ENCODE measurements at places on chromosomes 2 and 18.

- DNase-seq, result no peak
Measured at GRCh38 chr2:136424112-136424511, 306.2 kb upstream of the CXCR4 start.

- no peak for DNase-seq
Measured at GRCh38 chr18:74268175-74268574, 23.6 kb downstream of the CYB5A start.

- no peak for DNase-seq
Measured at GRCh38 chr2:221997100-221997499, 301.7 kb downstream of the PAX3 start.

GRCh38 chr2:151238527-151239487 is 22.9 kb downstream of the RBM43 start:
- DNase-seq, result peak; percentile 53

GRCh38 chr2:240501531-240501991 is 56.2 kb downstream of the ANKMY1 start:
- no peak for DNase-seq

- DNase-seq, result peak; percentile 60
Measured at GRCh38 chr2:27715318-27716210, 51.9 kb downstream of the SLC4A1AP start.

DNA sequence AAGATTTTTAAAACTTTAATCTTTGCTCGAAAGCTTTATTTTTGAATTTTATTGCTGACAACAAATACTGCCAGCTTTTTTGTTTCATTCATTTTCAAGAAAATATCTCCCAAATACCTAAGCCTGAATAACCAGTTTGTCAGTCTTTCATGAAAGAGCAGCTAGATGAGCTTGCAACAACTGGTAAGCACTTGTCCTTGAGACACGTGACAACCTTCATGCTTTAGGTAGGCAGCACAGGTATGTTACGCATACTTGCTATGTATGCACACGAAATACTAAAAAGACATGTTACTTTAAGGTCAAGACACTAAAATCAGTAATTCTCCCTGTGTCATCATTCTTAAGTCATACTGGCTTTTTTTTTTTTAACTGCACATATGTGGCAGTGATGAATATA is 12.3 kb downstream of the CEBPZ start:
- DNase-seq, result no peak

DNA sequence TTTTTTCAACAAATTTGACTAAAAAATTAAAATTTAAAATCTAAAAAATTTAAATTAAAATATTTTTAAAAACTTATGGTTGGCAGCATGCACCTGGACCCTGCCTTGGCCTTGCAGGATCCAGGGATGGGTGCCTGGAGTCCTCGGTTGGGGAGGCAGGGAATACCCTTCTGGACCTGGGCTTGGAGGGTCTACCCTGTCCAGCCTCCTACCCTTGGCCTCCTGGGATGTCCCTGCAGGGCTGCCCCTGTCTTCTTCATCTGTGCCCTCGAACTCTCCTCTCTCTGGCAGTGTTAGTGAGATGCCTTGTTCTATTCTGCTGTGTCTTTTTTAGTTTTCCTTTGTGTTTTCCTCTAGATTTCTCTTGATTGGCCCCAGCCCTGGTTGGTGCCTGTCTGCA is 68.9 kb upstream of the HAAO start:
- DNase-seq, result no peak

- no peak for DNase-seq
Measured at GRCh38 chr2:11949732-11950523, 203.5 kb downstream of the LPIN1 start.

GRCh38 chr2:145022666-145023333 is 502.9 kb upstream of the ZEB2 start:
- DNase-seq, result no peak

DNA sequence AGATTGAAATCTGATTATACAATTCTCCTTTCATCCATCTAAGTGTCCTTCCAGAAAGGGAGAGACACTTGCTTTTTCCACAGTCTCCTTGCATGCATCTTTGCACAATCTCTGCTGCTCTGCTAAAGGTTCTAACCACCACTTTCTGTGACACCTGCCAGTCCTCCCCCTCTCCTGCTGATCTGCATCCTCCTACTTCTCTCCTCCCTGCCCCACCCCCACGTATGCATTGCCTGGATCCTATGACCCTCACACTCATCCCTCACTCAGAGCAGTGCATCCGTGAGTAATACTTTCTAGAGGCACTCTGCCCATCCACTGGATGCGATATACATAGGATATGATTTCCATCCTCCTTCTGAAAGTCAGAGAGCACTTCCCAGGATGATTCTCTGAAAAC is 27.7 kb upstream of the TRAPPC8 start:
- no peak for DNase-seq

DNA sequence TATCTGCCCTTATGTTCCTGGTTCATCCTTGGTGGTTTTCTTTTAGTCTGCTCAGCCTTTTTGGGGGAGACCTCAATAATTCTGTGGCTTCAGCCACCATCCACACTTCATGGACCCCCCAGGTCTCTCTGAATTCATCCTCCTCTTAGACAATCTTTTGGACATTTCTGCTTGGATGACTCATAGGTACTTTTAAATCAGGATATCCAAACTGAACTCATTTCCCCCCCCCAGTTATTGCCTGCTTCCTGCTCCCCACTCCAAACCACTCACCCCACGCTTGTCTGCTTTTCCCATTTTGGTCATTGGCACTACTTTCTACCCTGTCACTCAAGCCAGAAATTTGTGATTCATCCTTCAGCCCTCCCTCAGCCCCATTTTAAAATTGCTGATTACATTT is 78.5 kb downstream of the TANC1 start:
- DNase-seq, result no peak

- peak; percentile 22 for DNase-seq
Measured at GRCh38 chr18:44130376-44130942, 550.2 kb upstream of the SETBP1 start.

GRCh38 chr2:136653861-136654260 is 111.5 kb upstream of the THSD7B start:
- no peak for DNase-seq

DNA sequence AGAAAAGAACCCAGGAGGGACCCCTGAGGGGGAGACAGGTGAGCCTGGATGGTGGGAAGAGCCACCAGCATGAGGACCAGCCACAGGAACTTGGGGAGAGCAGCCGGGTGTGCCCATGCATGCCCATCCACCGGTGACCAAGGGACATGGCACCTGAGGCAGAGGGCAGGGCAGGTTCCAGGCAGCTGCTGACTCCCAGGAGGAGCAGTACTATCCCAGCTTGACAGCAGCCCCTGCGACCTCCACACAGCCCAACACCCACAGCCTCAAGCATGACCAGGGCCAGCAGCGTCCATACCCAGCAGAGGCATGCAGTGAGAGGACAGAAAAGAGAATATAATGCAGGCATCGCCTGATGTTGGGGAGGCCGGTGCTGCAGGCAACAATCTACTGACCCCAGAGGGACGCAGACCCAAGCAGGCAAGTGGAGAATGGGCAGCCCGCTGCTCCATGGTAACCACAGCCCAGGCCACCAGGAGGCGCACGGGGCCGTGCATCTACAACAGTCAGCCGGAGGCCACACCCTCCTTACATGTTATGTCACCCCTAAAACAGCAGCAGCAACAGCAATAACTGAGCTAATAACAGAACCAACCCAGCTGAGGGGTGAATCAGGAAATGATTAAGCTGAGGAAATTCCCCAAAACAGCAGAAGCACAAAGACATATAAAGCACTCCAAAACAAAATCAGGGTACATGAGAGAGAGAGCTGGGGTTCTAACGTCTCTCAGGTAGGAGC is 44.1 kb downstream of the ANKMY1 start:
- DNase-seq, result peak; percentile 91

GRCh38 chr2:67904966-67905365 is 157.8 kb downstream of the C1D start:
- DNase-seq, result no peak

- no peak for DNase-seq
Measured at GRCh38 chr2:172404824-172405223, 22.6 kb upstream of the ITGA6 start.

DNA sequence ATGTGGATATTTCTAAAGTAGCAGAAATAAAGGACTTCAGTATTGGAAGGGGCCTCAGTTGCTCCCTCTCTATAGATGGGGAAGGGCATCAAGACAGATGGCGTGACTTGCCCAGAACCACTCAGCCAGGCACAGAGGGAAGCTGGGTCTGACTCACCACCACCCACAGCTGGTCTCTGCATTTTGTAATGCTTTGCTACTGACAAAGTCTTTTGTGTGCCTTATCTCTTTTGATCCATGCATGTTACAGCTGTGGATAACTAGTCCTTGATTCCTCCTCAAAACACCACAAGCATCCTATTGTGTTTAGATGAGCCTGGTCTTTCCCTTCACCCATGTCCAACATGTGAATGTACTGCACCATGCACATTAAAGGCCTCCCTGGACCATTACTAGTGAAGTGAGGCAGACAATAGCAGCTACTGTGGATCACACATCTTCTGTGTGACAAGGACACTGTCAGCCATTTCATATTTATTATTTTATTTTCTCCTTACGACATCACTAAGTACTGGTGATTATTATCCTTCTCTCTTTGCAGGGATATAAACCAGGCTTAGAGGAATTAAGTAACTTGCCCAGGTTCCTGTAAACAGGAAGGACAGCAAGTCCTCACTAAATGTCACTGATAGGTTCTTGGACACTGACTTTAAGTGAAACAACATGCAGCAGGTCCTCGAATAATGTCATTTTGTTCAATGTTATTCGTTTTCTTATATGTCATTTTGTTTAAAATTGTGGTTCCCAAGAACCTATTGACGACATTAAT is 29.6 kb upstream of the IL37 start:
- DNase-seq, result peak; percentile 78

GRCh38 chr2:200040831-200041230 is 85.4 kb downstream of the MAIP1 start:
- no peak for DNase-seq

- peak; percentile 16 for DNase-seq
Measured at GRCh38 chr18:35267161-35267651, 22.8 kb downstream of the ZSCAN30 start.

- DNase-seq, result no peak
Measured at GRCh38 chr18:8778386-8778785, 73.0 kb downstream of the MTCL1 start.

DNA sequence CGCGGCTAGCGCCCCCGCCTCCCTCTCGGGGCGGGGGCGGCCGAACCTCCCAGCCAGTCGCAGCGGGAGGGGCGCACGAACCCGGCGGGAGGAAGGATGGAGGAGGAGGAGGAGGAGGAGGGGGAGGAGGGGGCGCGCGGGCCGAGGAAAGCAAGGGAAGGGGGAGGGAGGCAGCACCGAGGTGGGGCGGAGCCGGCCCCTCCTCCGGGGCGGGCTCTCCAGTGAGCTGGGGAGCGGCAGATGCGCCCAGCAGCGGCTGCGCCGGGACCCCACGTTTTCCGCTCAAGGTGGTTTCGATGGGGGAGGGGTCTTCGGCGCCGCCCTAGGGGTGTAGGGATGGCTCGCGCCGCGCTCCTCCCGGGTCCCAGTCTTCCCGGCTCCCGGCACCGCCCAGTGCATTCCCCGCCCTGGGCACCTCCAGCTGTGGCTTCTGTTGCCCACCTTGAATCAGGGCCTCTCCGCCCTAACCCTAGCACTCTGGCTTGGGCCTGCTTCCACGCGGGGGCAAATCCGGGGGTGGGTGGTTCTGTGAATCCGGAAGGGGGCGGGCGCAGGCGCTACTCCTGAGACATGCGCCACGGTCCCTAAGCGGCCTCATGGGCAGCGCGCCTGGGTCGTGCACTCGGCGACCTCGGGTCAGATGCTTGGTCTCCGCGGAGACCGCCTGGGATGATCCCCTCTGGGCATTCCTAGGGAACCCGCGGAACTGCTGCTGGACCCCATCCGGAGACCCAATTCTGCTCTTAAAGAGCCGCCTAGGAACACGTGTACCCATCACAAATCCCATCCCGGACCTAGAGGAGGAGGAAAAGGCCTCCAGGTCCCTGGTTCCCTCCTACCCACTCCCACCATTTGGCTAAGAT is at the start of gene FBXO41:
TSS of gene FBXO41 (minus strand) at position 183 of the 863 bp plus-strand sequence. CDS start 14,848 bp downstream, outside the sequence.
- peak; percentile 89 for DNase-seq

DNA sequence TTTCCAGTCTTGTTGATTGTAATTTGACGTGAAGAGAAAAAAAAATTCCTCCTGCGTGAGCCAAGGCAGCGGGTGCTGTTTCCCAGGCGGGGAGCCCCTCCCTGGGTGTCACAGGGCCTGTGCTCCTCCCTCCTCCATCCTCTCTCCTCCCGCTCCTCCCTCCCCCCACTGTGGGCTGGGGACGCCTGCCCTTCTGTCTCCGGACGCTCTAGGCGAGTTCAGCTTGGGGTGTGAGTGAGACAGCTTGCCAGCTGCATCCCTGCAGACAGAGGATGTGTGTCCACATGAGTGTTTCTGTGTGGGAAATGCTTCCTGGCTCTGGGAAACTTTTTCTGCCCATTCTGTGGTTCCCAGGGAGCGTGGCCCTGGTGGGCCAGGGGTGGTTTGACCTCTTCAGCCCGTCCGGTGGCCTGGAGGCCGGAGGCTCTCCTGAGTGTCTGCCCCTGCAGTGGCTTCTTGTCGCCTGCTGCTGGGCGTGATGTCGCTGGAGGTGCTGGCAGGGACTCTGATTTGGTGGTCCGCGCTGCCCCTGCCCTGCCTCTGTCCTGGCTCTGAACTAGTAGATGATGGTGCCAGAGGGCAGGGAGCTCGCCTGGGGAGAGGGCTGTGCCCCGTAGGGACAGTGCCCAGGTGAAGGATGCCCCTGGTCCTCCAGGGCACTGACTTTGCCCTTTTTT is 96.4 kb downstream of the USP40 start:
- no peak for DNase-seq

DNA sequence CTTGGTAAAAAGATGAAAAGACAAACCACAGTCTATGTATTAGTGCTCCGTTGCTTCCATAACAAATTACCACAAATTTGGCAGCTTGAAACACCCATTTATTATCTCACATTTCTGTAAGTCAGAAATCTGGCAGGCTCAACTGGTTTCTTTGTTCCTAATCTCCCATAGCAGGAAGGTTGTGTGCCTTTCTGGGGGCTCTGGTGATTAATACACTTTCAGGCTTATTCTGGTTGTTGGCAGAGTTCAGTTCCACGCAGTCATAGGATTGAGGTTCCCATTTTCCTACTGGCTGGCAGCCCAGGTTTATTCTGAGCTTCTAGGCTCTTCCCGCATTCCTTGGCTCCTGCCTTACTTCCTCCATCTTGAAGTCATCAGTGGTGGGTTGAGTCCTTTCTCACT is 189.3 kb downstream of the ANAPC1 start:
- no peak for DNase-seq

- no peak for DNase-seq
Measured at GRCh38 chr2:167069855-167070254, 181.6 kb downstream of the XIRP2 start.

- peak; percentile 36 for DNase-seq
Measured at GRCh38 chr2:241853651-241854341, 4.9 kb downstream of the PDCD1 start.

GRCh38 chr2:226655871-226656270 is 143.7 kb downstream of the IRS1 start:
- no peak for DNase-seq

- DNase-seq, result no peak
Measured at GRCh38 chr2:3768960-3769765, 65.8 kb downstream of the DCDC2C start.

- no peak for DNase-seq
Measured at GRCh38 chr2:127707890-127708648, 6.8 kb downstream of the SFT2D3 start.

DNA sequence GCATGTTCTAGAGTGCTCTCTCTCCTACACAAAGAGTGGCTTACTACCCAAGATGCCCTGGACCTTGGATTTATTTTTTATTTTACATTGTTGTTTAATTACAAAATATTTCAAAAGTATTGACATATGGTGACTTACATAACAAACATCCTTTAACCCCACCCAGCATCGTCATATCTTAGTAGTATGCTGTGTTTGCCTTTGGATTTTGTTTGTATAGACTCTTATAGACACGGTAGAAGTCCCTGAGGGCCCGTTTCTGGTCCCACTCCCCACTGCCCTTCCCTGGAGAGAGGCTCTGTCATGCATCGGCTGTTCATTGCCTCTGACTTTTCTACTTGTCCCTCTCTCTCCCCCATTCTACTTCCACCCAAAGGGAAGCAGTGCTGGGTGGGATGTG is 112.0 kb downstream of the ZBTB7C start:
- no peak for DNase-seq
